NCI-H510A (cell line): ENCODE measurements at places on chromosomes 16 and 17.
A peak's percentile ranks its signal among the peaks of the same experiment; 100 is the strongest.

DNA sequence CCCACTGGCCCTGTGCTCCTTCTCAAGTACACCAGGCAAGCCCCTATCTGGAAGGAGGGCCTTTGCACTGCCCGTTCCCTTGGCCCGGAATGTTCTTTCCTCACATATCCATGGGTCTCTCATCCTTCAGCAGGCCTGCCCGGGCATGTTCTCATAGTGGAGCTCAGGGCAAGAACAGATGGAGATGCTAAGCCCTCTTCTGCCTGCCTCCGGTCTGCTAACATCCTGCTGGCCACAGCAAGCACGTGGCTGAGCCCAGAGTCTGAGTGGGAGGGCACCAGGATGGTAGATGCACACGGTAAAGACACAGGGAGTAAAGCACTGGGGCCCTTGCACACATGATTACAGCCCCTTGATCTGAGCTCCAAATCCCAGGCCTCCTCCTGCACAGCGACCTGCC, 19.8 kb upstream of the ANKRD40CL start:
- peak; percentile 83 for DNase-seq

- DNase-seq: no peak
These were observed 210.8 kb downstream of the NTN1 start for GRCh38 chr17:9232155-9232475.

- no peak for DNase-seq
These were observed 3.7 kb downstream of the CAPNS2 start for GRCh38 chr16:55570159-55570558.

- no peak for DNase-seq
These were observed 41.4 kb downstream of the AP1G1 start for GRCh38 chr16:71767060-71767900.

GRCh38 chr17:413706-414380, 61.2 kb upstream of the RPH3AL start:
- no peak for DNase-seq

DNA sequence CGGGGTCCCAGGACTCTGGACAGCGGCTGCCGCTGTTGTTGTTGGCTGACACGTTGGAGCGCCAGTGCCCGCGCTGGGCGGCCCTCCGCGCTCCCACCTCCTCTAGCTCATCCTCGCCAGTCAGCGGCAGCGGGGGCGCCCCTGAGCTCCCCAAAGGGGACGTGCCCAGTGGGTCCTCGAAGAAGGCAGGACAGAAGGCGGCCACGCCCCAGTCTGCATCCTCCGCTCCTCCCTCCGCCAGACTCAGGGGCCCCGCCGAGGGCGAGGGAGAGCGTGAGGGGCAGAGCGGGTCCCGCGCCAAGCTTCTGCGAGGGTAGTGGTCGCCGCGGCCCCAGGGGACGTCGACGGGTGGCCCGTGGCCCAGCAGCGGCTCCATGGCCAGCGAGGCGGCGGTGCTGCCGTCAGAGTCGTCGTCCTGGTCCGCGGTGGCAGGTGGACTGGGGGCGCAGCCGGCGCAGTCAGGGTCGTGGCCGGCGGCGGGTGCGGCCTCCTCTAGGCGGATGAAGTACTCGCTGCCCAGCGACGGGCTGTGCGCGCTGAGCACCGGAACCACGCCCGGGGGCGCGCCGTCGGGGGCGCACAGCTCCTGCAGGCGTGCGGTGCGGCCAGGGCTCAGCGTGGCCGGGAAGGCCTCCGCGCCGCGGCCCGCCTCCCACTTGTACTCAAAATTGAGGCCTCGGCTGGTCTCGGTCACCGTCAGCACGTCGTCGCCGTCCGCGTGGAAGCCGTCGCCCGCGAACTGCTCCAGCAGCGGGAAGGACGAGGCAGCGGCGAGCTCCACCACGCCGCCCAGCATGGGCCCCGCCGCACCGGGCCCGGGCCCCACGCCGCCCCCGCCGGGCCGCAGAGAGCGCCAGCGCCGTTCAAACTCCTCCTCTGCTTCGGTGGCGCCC, 43.2 kb upstream of the PVALEF start:
- no peak for DNase-seq

- DNase-seq: peak; percentile 14
These were observed 116.4 kb upstream of the SMURF2 start for GRCh38 chr17:64778240-64779097.

DNA sequence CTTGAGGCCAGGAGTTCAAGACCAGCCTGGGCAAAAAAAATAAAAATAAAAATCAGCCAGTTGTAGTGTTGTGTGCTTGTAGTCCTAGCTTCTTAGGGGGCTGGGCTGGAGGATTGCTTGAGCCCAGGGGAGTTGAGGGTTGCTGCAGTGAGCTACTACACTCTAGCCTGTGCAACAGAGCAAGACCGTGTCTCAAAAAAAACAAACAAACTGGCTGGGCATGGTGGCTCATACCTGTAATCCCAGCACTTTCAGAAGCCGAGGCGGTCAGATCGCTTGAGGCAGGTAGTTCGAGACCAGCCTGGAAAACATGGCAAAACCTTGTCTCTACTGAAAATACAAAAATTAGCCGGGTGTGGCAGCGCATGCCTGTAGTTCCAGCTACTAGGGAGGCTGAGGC, 4.9 kb upstream of the UBALD2 start:
- no peak for DNase-seq

- DNase-seq: no peak
These were observed 878.0 kb downstream of the KCNJ18 start for GRCh38 chr17:22570144-22570845.

GRCh38 chr16:75864243-75864642, 138.0 kb upstream of the CPHXL start:
- DNase-seq: no peak
